ENCODE measurements at places on chromosomes 12 and 14.
A peak's percentile ranks its signal among the peaks of the same experiment; 100 is the strongest.

GRCh38 chr12:99453836-99454538 lies 193.6 kb upstream of the GARIN6 start:
- no peak for DNase-seq

DNA sequence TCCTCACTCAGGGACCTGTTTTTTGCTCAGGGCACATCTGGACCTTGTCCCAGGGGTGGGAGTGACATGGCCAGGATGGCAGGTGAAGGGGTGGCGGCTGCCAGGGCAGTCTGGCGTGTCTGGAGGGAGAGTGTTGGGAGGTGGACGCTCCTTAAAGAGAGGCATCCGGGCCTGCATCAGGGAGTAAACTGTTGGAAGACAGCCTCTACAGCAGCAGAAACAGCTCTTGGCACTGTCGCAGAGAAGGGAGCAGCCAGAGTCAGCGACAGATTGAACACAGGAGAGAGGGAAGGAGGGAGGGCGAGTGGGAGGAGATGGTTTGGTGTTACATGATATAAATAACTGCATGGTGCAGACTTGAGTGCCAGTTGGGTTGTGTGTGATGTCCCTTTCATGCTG lies 52.8 kb downstream of the IGF1 start:
- DNase-seq: no peak

DNA sequence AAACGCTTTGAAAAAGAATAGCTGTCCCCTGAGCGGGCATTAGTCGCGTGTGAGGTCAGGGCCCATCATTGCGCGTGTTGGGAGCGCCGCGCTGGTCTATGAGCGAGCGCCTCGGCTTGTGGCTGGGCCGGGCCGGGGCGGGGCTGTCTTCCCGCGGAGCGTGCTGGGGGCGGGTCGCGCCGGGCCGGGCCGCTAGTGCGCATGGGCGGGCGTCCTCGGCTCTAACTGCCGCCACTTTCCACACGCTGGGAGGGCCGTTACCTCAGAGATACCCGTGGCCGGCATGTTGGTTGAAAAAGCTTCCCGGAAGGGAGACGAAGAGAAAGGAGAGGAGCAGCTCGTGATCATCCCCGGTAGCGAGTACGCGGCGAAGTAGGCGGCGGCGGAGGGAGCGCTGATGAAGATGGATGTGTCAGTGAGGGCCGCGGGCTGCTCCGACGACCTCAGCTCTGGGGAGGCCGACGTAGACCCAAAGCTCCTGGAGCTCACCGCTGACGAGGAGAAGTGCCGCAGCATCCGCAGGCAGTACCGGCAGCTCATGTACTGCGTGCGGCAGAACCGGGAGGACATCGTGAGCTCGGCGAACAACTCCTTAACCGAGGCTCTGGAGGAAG lies at the start of gene EID3:
TSS of gene EID3 (plus strand) at position 202 of the 614 bp plus-strand sequence. CDS start at position 398, 196 bp downstream.
- no peak for DNase-seq

DNA sequence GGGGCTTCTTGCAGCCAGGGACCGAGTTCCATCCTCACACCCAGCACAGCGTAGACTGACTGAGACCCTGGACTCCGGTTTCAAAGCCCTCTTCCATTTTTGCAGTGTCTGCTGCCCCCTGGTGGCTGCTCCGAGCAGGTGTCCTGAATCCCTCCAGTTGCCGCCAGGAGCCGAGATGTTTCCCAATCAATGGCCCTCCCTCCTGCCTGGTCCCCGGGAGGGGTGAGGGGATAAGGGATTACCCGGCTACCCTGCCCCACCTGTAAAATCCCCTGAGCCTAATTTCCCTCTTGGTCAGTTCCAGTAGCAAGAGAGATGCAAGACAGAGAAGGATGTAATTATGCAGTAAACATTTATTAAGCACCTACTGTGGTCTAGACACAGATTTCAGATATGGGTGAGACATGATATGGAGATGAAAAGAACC lies 55.0 kb downstream of the PHETA1 start:
- DNase-seq: peak; percentile 42

DNA sequence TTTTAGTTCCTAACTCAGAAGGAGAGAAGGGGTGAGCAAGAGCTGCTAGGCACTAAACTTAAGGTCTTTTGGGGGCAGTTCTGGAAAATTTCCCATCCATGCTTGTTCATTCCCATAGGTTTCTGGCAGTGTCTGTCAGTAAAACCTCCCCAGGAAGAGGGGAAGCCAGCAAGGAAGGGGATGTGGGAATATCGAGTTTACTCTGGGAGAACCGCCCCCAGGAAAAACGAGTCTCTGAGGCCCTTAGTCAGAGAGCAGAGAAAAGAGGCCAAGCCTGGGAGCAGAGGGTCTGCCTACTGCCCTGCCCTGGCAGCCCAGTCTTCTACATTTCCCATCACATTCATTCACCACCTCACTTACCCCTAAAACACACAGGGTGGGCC lies 55.9 kb downstream of the TMCC3 start:
- DNase-seq: no peak

DNA sequence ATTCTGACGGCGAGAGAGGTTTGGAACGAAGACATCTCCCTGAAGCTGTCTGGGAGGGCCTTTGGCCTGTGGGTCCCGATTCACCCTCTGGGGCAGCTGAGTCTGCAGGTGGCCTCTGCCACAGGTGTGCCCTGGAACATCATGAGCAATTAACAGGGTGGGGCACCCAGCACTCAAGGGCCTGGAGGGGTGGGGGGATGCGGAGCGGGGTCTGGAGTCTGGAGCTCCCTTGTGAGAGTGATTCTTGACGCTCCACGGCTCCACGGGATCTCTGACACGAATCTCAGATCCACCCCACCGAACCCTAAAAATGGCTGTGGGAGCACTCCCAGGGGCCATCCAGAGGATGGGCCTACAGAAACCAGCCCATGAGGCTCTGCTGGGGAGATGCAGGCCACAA lies 8.3 kb downstream of the ITPK1 start:
- DNase-seq: no peak

DNA sequence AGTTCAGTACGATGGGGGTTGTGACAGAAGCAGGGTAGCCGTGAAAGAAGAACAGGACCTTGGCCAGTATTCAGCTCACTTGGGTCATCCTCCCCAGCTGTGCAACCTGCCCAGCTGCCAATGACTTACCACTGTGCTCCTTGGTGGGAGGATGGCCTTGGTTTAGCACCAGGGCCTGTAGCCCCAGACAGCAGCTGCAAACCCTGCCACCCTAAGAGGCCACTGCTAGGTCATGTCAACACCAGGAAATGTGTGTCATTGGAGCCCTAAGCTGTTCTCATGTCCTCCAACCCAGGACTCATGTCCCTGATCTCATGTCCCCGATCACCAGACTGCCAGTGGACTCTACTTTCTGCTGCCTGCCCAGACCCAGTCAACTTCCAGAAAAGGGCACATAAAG lies 3.0 kb upstream of the CRACR2A start:
- DNase-seq: no peak

DNA sequence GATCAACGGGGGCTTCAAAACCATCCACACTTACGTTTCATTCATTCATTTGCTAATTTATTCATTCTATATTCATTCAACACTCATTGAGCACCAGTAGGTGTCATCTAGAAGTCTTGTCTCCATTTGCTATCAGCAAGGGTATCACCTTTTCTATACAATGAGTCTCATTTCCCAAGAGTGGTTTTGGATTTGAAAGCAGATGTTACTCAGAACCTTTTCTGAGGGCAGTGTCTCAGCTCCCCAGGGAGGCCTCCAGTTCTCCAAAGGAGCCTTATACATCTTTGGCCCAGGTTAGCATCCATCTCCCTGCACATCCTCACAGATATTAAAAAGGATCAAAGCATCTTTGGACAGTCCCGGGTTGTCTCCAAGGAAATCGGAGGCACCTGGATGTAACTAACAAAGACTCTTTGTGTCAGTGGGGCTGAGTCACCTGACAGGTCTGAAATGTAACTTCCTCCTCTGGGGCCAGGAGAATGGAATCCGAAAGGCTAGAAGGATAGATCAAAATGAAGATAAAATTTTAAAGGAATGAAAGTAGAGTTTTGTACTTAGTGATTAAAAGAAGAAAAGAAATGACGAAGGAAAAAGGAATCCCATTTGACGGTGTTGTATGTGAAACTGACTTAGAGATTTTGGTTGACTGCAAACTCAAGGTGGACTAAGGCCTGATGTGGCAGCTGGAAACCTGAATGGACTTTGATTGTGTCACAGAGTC lies 103.0 kb downstream of the VCPKMT start:
- DNase-seq: no peak

- no peak for DNase-seq
Observed at GRCh38 chr12:30219047-30219446, 435.3 kb upstream of the TMTC1 start.

- no peak for DNase-seq
Observed at GRCh38 chr14:95023886-95024285, 133.4 kb downstream of the DICER1 start.

GRCh38 chr14:95395098-95395737 lies 75.5 kb upstream of the CLMN start:
- DNase-seq: no peak

GRCh38 chr12:41621291-41621690 lies 433.2 kb downstream of the PDZRN4 start:
- DNase-seq: no peak

GRCh38 chr12:108475396-108475795 lies 39.7 kb upstream of the FICD start:
- DNase-seq: no peak

GRCh38 chr12:59887178-59887577 lies 291.3 kb downstream of the SLC16A7 start:
- DNase-seq: no peak

GRCh38 chr12:11881835-11882234 lies 188.9 kb upstream of the BCL2L14 start:
- DNase-seq: no peak

DNA sequence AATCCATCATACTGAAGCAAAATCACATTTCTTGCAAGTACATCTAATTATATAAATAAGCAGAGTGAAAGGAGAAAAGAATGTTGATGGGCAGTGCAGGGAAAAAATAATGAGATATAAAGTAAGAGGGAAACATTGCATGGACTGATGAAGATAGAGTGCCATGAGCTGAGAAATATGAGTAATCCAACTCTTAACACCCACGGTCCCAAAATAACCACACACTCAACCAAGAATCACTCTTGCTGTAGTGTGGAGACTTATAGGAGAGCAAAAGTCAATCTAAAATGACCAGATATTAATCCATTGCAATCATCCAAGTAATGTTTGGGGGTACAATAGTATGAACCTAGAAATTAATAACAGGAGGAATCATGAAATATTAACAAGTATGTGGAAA lies 40.2 kb downstream of the MYF5 start:
- no peak for DNase-seq

DNA sequence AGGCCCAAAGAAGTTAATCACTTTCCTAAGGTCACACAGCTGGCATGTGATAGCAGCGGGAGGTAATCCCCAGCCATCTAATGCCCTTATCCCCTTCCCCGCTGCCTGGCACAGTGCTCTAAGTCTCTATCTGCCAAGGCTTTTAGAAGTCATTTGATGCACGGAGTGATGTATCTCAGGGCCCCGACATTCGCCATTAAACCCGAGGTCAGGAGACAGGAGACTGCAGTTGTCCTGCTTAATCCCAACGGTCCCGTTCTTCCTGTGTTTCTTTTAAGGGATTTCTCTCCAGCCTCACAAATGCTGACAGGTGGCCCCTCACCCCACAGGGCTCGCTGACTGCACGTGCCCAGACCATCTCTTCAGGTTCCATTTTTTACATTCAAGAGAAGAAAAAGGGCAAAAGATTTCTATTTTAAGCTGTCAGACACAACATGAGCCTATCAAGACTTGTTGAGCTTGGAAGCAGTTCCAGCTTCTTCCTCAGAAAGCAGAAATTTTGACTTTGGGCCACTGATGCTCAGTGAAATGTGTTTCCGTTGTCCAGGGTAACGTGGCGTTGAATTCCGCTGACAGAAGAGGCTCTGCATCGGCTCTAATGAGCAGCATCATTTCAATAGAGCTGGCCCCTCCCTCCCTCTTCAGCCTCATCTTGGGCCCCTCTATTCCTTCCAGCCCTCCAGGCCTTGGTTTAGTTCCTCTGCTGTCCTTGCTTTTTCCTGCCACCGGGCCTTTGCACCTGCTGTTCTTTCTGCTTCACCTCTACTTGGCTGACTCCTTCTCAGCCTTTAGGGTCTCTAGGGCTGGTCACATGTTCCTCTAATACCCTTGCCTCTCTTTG lies 171.5 kb downstream of the CHST11 start:
- DNase-seq: no peak

DNA sequence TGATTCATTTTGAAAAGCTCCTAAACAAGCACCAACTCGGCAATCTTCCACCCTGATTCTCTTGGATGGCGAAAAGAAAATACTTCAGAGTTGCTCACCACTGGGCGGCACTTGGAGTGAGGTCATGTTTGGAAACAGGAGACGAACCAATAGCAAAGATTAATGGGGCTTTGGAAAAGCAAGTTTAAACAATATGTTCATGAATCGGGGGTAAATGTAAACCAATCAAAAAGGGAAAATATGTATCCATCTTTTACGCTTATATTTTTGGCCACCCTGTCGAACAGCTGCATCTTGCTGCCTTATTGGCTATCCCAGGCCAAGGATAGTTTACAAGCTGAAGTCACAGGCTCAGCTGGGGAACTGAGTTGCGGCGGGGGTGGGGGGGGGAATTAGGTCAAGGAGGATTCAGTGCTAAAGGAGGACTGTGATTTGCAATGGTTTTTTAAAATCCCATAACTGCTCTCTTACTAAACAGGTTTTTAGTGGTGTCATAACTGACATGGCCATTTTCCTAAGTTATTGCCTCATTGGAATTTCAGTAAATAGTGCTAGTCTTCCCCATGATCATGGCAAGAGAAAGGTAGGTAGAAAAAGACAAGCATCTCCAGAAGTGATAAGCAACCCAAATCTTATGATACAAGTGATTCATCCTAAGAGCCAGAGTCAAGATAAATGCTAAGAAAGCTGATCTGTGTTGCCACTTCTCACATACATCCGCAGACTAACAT lies 210.6 kb downstream of the PHLDA1 start:
- DNase-seq: no peak

GRCh38 chr14:77378701-77379100 lies 1.5 kb downstream of the SAMD15 start:
- DNase-seq: no peak

DNA sequence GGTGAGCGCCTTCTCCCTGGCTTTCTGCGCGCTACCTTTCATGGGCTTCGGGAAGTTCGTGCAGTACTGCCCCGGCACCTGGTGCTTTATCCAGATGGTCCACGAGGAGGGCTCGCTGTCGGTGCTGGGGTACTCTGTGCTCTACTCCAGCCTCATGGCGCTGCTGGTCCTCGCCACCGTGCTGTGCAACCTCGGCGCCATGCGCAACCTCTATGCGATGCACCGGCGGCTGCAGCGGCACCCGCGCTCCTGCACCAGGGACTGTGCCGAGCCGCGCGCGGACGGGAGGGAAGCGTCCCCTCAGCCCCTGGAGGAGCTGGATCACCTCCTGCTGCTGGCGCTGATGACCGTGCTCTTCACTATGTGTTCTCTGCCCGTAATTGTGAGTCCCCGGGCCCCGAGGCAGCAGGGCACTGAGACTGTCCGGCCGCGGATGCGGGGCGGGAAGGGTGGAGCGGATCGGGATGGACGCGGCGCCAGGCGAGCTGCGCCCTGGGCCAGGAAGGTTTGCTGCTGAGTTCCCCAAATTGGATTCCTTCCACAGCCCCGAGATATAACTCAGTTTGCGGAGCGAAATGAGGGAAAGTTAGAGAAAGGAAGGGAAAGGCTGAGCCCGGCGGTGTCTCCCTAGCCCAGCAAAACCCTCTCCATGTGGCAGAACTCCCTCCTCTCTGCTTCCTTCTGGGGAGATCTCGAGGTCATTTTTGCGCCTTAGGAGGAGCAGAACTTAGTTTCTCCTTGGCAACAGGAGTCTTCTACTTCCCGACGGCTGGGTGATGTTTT lies 972 bp downstream of the PTGDR start:
- no peak for DNase-seq

- no peak for DNase-seq
Observed at GRCh38 chr12:53186745-53187144, 6.0 kb upstream of the CSAD start.

Measured in CMK (cell line).